ENCODE measurements at places on chromosomes 11 and 22.

- DNase-seq: no peak
Observed at GRCh38 chr22:50190941-50191741, 5.4 kb downstream of the TRABD start.

GRCh38 chr22:30605449-30606110 is 1.4 kb upstream of the TCN2 start:
- no peak for DNase-seq

GRCh38 chr11:68326334-68327215 is 14.2 kb downstream of the LRP5 start:
- DNase-seq: no peak

GRCh38 chr11:118527109-118527508 is at the start of gene TTC36:
Gene TTC36 (plus strand): TSS chr11:118527474. CDS start chr11:118527495, 21 bp downstream.
- DNase-seq: no peak

DNA sequence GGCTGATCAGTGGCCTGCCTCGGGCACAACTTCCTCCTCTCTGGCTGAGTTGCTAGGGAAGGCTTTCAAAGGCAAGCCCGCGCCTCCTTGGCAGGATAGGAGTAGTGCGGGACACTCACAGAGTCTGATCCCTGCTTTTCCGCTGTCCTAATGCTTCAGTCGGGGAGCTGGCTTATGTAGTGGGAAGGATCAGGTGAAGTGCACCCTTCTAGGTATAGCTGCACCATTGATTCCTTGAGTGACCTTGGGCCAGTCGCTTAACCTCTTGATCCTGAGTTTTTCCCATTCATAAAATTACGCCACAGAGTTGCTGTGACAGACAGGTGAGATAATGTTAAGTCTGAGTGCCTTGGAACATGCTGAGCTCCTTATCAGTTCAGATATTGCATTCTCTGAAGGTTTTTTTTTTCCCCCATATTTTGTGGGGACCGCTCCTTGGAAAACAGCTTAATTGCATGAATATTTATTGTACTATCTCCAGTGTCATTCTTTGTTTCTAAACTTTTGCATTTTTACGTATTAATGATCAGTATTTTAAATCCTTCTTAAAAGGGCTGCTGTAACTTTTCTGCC is 961 bp downstream of the IPO7 start:
- no peak for DNase-seq

DNA sequence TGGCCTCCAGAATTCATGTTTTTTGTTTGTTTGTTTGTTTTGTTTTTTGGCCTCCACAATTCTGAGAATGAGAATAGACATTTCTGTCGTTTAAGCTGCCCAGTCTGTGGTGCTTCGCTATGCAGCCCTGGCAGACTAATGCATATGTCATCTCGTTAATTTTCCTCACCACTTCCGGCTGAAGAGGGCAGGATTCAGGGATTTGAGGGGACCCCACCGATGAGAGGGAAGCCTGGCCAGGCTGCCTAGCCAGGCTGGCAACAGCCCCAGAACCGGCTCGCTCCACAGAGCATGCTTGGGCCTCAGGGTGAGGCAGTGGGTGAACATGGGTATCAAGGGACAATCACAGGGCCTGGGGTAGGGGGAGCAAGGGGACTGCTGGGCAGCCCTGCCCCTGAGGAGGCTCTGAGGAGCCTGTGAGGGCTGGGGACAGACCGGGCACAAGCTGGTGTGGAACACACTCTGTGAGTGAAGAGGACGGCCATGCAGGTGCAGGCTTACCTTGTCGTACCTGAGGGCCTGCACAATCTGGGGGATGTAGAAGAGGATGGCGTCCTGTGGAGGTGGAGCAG is 47.8 kb upstream of the SERPIND1 start:
- no peak for DNase-seq

DNA sequence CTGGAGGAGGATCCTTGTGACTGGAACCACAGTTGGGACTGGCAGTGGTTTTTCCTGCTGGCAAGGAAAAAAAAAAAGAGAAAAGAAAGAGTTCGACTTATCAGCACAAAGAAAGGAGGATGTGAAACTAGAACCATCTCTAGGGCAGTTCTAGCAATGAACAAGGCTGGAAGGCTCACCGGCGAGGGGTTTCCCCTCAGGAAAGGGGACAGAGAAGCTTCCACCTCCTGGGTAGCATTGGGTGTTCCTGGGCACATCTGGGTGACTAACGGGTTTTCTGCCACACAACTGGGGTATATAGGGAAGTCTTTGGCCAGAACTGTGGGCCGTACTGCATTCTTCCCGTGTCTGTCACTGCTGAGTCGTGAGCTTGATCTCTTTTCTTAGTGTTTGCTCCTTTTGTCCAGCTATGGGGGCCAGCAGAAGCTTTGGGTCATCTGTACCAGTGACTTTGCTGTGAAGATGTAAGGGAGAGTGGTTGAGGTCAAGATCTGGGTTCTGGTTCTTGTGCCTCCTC is 109.4 kb upstream of the OR4B1 start:
- no peak for DNase-seq

- no peak for DNase-seq
Observed at GRCh38 chr11:112249871-112250610, 10.6 kb downstream of the PLET1 start.

DNA sequence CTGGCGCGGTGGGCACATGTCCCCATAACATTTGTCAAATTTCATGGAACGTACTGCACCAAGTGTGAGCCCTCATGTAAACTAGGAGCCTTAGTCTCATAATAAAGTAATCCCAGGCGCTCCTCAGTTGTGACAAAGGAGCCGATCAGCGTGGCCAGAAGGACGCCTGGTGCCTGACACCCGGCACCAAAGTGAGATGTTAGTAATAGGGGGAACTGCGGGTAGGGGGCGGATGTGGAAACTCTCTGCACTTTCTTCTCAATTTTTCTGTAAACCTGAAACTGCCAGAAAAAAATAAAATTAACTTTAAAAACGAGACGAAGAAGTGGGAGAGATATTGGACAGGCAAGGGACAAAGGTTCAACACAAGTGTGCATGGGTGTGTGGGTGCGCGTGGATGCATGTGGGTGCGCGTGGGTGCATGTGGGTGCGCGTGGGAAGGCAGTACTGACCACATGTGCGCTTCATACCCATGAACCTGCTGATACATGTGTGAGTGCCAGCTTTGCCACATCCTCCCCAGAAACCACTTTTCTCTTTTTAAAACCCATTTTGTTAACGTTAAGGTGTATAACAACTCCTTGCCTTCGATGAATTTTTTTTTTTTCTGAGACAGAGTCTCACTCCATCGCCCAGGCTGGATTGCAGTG is 55.4 kb upstream of the LINC01488 start:
- DNase-seq: peak; percentile 18

DNA sequence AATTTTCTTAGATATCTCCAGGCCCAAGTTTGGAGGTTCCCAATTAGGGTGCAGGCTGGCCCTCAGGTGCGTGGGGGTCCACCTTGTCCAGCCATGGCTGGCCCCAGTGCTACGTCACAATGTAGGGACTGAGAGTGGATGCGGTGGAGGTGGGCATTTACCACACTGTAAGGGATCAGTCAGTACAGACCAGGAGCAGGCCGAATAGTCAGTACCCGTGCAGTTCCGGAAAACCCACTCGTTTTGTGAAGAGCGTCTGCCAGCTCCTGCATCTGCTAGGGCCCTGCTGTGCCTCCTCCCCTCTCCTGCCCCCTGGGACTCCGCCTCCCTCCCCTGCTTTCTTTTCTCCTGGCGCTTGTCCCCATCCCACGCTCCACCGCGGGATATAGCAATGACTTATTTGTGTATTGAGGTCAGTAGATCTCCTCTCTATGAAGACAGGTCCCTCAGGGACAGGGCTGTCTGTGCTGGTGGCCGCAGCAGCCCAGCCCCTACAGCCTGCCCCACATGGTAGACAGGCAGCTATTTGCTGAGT is 50.4 kb upstream of the SEPTIN5 start:
- DNase-seq: no peak

GRCh38 chr11:116986521-116987105 is 111.6 kb downstream of the SIK3 start:
- no peak for DNase-seq

DNA sequence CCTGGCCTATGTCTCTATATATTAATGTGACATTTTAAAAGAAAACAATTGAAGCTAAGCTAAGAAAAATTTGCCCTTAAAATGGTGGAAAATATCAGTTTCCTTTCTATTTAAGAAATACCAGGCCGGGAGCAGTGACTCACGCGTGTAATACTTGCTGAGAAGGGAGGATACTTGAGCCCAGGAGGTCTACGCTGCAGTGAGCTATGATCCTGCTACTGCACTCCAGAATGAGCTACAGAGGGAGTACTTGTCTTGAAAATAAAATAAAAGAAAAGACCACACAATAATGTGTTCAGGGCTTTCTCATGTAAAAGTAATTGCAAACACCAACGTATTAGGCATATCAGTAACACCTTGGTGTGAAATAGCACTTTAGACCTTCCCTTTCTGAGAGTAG is 1.4 kb upstream of the PRSS23 start:
- no peak for DNase-seq

DNA sequence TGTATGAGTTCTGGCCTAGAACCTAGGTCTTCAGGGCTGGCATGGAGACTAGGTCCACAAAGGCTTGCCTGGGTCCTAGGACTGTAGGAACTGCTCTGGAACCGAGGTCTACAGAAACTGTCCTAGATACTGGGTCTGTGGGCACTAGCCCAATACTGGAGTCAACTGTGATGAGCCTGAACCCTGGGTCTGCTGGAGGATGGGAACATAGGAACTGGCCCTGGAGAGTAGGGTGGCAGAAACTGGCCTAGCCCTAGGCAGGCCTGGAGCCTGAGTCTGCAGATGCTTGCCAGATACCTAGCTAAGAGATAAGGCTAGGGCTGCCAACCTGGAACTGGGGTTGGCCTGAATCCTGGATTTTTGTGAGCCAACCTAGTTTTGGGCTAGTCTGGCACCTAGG is 19.2 kb upstream of the GLYATL2 start:
- DNase-seq: no peak

DNA sequence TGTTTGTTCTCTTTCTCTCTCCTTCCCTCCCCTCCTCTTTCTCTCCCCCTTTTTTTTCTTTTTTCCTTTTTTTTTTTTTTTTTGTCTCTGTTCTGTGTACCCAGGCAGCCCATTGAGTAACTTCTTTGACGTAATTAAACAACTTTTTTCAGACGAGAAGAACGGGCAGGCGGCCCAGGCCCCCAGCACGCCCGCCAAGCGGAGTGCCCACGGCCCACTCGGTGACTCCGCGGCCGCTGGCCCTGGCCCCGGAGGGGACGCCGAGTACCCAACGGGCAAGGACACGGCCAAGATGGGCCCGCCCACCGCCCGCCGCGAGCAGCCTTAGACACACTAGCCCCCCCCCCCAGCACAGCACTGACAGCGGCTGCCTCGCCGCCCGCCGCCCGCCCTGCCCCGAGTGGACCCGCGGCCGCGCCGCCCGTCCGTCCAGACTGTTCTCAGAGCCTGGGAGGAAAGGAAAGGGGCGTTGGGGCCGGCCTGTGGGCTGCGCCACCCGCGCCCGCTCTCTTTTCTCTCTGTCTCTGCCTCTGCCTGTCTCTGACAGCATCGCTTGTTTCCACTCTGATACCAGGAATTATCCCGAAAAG is 26.1 kb downstream of the MOB2 start:
- no peak for DNase-seq

- DNase-seq: no peak
Observed at GRCh38 chr11:85088286-85088685, 538.9 kb downstream of the DLG2 start.

DNA sequence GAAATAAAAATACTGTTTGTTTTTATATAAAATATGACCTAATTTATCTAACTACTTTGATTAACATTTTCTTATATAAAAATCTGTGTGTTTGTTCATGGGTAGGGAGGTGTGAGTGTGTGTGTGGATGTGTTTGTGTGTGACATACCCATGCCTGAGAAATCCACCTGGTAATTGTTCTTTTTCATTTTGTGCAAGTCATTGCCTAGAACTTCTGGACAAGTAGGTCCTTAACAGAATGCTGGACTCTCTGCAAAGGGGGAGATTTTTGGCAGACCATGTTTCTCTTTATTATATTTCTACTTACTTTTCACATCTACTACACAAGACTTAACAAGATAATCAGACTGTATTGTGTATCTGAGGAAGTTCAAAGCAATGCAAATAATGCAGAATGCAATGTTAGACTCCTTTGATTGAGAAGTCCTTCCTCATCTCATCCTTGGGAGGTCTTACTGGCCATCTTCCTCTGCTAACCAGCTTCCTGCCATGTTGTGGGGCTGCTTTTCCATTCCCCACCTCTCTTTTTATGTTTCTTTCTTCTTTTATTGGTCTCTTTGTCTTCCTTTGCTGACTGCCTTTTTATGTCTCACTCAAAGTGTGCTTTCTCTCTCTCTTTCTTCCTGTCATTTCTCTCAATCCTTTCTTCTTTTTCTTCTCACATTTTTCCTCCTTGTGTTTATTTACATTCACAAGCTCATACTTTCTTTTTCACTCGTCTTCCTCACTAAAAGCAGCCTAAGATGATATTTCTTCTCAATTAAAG is 1017.0 kb upstream of the CNTN5 start:
- no peak for DNase-seq

DNA sequence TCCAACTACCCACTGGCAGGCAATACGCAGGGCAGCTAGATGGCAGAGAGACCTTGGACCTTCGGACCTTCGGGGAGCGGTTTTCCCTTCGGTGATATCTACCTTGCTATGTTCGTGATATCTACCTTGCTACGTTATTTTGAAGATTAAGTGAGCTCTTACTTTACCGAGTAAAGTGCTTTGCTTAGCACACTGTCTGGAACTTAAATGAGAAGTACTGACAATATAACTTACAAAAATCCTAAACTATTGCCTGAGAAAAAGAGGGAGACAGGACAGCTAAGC is 1.0 kb upstream of the PRDM10 start:
- no peak for DNase-seq

Measured in naive thymus-derived CD4-positive, alpha-beta T cell (primary cell).